SJSA1 (cell line): ENCODE measurements at places on chromosomes 4 and X.

DNA sequence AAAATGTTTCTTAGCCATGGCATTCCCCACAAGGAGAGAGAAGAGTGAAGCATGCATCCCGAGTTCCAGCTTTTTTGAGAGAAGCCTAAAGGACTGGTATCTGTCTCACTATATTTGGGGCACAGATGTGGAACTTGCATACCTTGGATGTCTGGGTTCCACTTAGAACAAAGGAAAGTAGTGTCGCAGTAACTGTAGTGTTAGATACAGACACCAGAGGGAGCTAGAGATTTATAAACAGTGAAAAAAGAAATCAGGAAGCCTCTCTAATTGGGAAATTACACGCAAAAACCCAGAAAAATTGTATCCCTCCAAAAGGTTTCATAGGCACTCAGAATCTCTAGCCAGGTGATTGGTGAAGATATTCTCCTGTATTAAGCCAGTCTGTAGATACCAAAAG lies 34.4 kb downstream of the AGTR2 start:
- no peak overlapping the region for H3K27ac ChIP-seq
- H3K4me1 ChIP-seq: no peaks in the 10 kb centered on the region
- DNase-seq: no peak
- no peaks in the 10 kb centered on the region for H3K36me3 ChIP-seq

- H3K4me1 ChIP-seq: no peaks in the 10 kb centered on the region
- no peaks in the 10 kb centered on the region for H3K27me3 ChIP-seq
- no peak overlapping the region for H3K4me3 ChIP-seq
- H3K27ac ChIP-seq: no peak overlapping the region
Observed at GRCh38 chrX:32571579-32571978, 639.8 kb downstream of the DMD start.

GRCh38 chr4:48739560-48740019 lies 40.5 kb downstream of the FRYL start:
- no peaks in the 10 kb centered on the region for H3K36me3 ChIP-seq
- no peak for DNase-seq
- no peaks in the 10 kb centered on the region for H3K4me1 ChIP-seq
- H3K4me3 ChIP-seq: no peak overlapping the region
- no peaks in the 10 kb centered on the region for H3K27me3 ChIP-seq

DNA sequence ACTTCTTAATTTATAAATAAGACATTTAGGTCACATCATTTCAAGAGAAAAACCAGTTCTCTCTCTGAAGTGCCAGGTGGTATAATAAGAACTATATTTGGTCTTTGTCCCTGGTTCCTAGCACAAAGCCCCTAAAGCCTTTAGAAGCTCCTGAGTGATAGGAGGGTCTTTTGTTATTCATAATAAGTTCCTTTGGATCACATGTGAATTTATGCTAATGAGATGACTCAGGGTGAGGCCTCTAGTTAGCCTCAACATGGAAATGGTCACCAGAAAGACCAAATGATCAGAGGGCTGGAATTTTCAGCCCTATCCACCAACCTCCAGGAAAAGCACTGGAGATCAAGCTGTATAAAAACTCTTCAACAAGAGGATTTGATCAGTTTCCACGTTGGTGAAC lies 68.1 kb upstream of the BLTP1 start:
- no peak overlapping the region for H3K4me3 ChIP-seq
- H3K4me1 ChIP-seq: no peaks in the 10 kb centered on the region
- no peak for DNase-seq
- no peaks in the 10 kb centered on the region for H3K27me3 ChIP-seq
- no peak overlapping the region for H3K27ac ChIP-seq
- H3K36me3 ChIP-seq: no peaks in the 10 kb centered on the region

DNA sequence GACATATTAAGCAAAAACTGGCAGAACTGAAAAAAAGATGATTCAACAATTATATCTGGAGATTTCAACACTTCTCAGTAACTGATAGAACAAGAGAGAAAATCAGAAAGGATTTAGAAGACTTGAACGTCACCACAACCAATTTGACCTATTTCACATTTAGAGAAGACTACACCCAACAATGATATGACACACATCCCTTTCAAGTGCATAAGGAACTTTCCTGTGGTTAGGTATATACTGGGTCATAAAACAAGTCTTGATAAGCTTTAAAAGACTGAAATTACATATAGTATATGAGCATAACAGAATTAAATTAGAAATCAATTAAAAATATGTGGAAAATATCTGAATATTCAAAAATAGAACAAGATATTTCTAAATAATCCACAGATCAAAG lies 201.2 kb upstream of the HAND2 start:
- no peaks in the 10 kb centered on the region for H3K27me3 ChIP-seq
- no peaks in the 10 kb centered on the region for H3K36me3 ChIP-seq
- DNase-seq: no peak
- H3K27ac ChIP-seq: no peak overlapping the region

GRCh38 chr4:133152831-133153481 lies 3.9 kb downstream of the PCDH10 start:
- H3K27ac ChIP-seq: no peak overlapping the region
- H3K27me3 ChIP-seq: peaks cover 18% of the 10 kb centered on the region
- no peak for DNase-seq
- no peak overlapping the region for H3K4me3 ChIP-seq
- H3K36me3 ChIP-seq: no peaks in the 10 kb centered on the region
- H3K4me1 ChIP-seq: no peaks in the 10 kb centered on the region
